ENCODE measurements at places on chromosomes 5 and 9. TPM values are rescaled to one million over a fixed set of nuclear protein-coding genes. Genes with fewer than 3 reads are reported as not detected.

- H3K36me3 ChIP-seq, result no peaks in the 10 kb centered on the region
- no peak overlapping the region for H3K27ac ChIP-seq
- H3K4me1 ChIP-seq, result no peaks in the 10 kb centered on the region
- no peak for DNase-seq
- peaks cover 3% of the 10 kb centered on the region for H3K27me3 ChIP-seq
Observed at GRCh38 chr9:128026773-128027541, 40.2 kb downstream of the NAIF1 start.

Gene HACD4
- 0.10 TPM for total RNA-seq

GRCh38 chr5:159005062-159005461 lies 94.7 kb downstream of the EBF1 start:
- peaks cover 3% of the 10 kb centered on the region for H3K27me3 ChIP-seq
- peaks cover 52% of the 10 kb centered on the region for H3K4me1 ChIP-seq
- no peak for DNase-seq

Gene LRRC70
- total RNA-seq, result 0.91 TPM
